GM23338 (cell line): ENCODE measurements at places on chromosomes 2 and 18.

DNA sequence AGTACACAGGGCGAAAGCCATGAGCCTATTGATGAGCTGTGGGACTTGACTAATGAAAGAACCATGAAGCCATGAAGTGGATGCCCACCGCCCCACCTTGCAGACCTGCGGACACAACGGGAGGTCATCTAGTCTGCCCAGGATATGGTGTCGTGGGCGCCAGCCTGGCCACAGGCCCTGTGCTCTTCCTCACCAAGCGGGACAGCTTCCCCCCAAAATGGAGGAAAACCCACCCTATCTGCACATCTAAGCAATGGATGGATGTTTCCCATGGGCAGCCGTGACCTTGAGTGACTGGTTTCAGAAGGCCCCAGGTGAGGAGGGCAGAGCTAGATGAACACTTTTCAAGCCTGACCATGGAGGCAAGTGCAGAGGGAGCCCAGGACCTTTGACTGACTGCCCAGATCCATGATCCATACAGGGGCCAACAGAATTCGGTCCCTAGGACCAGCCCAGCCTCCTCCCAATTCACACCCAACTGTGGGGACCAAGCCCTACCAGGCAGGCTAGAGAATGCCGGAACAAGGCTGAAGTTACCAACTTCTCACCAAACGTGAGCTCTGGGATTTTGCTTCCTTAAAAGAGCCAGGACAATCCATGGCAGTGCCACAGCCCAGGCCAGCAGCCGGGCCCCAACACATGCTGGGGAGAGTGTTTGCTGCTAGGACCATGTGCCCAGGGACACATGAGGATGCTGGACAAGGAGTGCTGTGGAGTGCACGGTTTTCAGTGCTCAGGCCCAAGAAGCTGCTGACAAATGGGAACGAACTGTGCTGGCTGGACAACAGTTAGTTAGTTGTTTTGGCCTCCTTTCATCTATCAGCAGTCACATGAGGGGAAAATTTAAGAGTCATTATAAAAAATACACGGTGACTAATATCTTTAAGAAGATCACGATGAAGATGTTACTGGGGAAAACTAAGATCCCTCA, 249.4 kb downstream of the HDAC4 start:
- no peaks in the 10 kb centered on the region for H3K27me3 ChIP-seq
- no peak overlapping the region for H3K4me3 ChIP-seq
- DNase-seq: no peak

- no peak for DNase-seq
- H3K27me3 ChIP-seq: no peaks in the 10 kb centered on the region
- peaks cover 4% of the 10 kb centered on the region; the same call in 1 of the 2 replicates for H3K4me1 ChIP-seq
- no peak overlapping the region for H3K27ac ChIP-seq
Observed at GRCh38 chr2:78890935-78891334, 134.6 kb upstream of the REG3G start.

DNA sequence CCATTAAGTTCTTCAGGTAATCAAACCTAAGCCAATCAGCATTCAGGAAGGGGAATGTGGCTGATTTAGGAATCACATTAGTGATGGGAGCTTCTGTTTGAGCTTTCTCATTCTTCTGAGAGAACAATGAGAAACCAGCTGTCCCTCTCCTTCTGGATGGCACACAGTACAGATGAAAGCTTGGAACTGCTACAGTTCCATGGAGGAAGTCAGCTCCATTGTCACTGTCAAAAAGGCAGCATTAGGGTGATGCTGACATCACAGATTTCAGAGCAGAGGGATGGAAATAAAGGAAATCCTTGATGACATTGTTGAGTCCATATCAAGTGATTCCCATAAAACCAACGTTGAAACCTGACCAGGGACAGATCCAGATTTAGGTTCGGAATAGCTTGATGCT, 36.1 kb upstream of the ACYP2 start:
- no peaks in the 10 kb centered on the region for H3K36me3 ChIP-seq
- H3K27ac ChIP-seq: no peak overlapping the region
- no peak overlapping the region for H3K4me3 ChIP-seq
- no peak for DNase-seq
- no peaks in the 10 kb centered on the region for H3K4me1 ChIP-seq
- H3K27me3 ChIP-seq: no peaks in the 10 kb centered on the region

GRCh38 chr2:201450954-201451291, 335 bp downstream of the TRAK2 start:
- peak; percentile 34 for DNase-seq
- no peaks in the 10 kb centered on the region for H3K27me3 ChIP-seq
- peaks cover 5% of the 10 kb centered on the region; the same call in 1 of the 2 replicates for H3K4me1 ChIP-seq

DNA sequence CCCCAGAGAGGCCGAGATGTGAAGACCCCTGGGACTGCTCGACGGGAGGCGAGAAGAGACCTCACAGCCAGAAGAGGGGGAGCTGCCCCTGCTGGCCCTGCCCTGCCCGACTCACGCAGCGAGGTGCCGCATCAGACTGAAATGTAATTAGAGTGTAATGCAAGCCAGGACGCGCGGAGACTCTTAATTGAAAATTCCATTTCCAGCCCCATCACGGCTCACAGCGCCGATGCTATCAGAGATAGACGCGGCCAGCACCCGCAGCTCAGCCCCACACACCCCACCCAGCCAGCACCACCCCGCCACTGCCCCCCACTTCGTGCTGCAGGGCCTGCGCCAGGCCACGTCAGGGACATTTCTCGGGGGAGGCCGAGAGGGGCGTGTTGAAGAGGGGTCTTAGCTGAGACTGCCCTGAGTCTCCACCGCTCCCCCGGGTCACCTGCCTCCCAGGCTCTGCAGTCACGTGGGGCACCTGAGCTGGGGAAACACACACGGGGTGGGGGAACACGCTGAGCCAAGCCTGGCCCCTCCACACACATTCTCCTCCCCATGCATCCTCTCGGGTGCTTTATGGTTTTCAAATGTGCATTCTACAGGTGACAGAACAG, 78.1 kb downstream of the TEX51 start:
- H3K36me3 ChIP-seq: no peaks in the 10 kb centered on the region
- H3K27ac ChIP-seq: no peak overlapping the region
- no peaks in the 10 kb centered on the region for H3K4me1 ChIP-seq

GRCh38 chr2:112834396-112835037, 2.1 kb downstream of the IL1B start:
- no peaks in the 10 kb centered on the region for H3K36me3 ChIP-seq
- H3K27me3 ChIP-seq: no peaks in the 10 kb centered on the region
- no peak for DNase-seq

GRCh38 chr2:239130041-239130440, 270.8 kb downstream of the HDAC4 start:
- no peaks in the 10 kb centered on the region for H3K4me1 ChIP-seq
- H3K27me3 ChIP-seq: no peaks in the 10 kb centered on the region
- DNase-seq: no peak
- no peak overlapping the region for H3K4me3 ChIP-seq
- H3K36me3 ChIP-seq: peaks cover 3% of the 10 kb centered on the region; the same call in 1 of the 2 replicates
- H3K27ac ChIP-seq: no peak overlapping the region

DNA sequence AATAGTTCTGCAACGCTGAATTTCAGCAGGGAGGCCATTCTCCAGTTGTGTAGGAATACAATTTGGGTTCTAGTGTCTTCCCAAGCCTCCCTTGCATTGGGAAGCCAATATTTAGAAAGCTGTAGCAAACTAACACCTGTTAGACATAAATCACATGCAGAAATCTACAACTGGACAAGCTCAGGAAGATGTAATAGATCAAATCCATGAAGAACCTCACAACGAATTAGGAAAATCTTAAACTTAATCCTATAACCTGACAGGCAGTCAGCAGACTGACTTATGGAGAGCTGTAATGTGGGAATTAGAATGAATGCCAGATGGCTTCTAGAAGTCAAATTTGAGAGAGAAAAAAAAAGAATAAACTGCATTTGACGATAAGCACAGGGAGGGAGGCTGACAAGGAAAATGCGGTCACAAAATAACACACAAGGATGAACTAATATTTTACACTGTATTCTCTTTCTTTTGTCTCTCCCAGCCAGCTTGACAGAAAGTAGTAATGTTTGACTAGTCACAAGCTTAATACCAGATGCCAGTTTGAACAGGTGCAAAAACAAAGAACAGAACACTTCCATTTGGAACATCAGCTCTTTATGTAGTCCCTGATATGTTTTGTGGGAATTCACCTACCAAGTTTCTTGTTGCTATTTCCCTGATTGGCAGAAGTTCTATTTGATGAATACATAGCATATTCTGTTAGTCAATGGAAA, 50.8 kb upstream of the FANCL start:
- no peaks in the 10 kb centered on the region for H3K36me3 ChIP-seq
- H3K27me3 ChIP-seq: no peaks in the 10 kb centered on the region
- no peak overlapping the region for H3K27ac ChIP-seq
- H3K4me1 ChIP-seq: 0 out of 2 replicates have a peak, but pooled peaks cover 4% of the 10 kb centered on the region
- H3K4me3 ChIP-seq: no peak overlapping the region

DNA sequence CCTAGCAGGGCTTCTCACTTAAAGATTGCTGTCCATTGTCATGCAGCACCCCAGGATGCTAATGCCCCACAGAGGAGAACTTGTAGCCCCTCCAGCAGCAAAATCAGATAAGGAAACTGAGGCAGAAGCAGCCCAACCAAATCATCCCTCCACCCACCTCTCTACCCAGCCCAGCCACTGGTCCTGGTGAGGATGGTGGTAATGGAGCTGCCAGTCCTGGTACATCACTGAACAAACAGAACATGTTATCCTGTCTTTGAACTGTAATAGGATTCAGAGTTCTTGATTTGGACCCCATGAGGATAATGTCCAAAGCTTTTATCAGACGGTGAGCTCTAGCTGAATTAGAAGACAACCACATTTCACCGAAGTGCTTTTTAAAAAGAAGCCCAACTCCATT, 113.2 kb downstream of the MRO start:
- H3K4me3 ChIP-seq: no peak overlapping the region
- no peaks in the 10 kb centered on the region for H3K27me3 ChIP-seq
- H3K4me1 ChIP-seq: peaks cover 14% of the 10 kb centered on the region
- no peak overlapping the region for H3K27ac ChIP-seq

- no peak overlapping the region for H3K4me3 ChIP-seq
- no peak for DNase-seq
- no peaks in the 10 kb centered on the region for H3K27me3 ChIP-seq
- H3K27ac ChIP-seq: no peak overlapping the region
Observed at GRCh38 chr2:41973871-41974270, 74.0 kb upstream of the PKDCC start.

- no peak overlapping the region for H3K4me3 ChIP-seq
- H3K4me1 ChIP-seq: peaks cover 19% of the 10 kb centered on the region
- no peak for DNase-seq
- H3K27me3 ChIP-seq: no peaks in the 10 kb centered on the region
Observed at GRCh38 chr2:201218780-201219179, 35.8 kb downstream of the CASP10 start.

- no peaks in the 10 kb centered on the region for H3K27me3 ChIP-seq
- no peak for DNase-seq
- no peaks in the 10 kb centered on the region; the same call in 1 of the 2 replicates for H3K4me1 ChIP-seq
Observed at GRCh38 chr2:31711737-31712136, 131.0 kb upstream of the SRD5A2 start.

DNA sequence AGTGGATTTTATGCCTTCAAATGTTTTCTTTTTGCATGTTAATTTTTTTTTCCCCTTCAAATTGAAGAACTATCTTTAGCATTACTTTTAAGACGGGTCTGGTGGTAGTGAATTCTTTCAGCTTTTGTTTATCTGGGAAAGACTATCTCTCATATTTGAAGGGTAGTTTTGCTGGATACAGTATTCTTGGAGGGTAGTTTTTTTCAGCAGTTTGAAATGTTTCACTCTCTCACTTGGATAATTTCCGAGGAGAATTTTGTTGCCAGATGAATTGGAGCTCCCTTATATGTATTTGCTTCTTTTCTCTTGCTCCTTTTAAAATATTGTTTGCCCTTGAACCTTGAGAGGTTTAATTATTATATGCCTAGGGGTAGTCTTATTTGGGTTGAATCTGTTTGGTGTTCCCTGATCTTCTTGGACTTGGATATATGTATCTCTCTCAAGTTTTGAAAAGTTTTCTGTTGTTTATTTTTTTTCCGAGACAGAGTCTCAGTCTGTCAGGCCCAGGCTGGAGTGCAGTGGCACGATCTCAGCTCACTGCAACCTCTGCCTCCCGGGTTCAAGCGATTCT, 15.5 kb downstream of the TTLL4 start:
- H3K27ac ChIP-seq: no peak overlapping the region
- H3K4me3 ChIP-seq: no peak overlapping the region
- DNase-seq: no peak
- H3K4me1 ChIP-seq: peaks cover 13% of the 10 kb centered on the region
- H3K27me3 ChIP-seq: no peaks in the 10 kb centered on the region

GRCh38 chr2:218567797-218568189, 358 bp downstream of the USP37 start:
- peaks cover 21% of the 10 kb centered on the region for H3K4me1 ChIP-seq
- no peaks in the 10 kb centered on the region for H3K27me3 ChIP-seq
- peak overlapping the region; percentile 92 for H3K27ac ChIP-seq
- peak overlapping the region; percentile 76 for H3K4me3 ChIP-seq

DNA sequence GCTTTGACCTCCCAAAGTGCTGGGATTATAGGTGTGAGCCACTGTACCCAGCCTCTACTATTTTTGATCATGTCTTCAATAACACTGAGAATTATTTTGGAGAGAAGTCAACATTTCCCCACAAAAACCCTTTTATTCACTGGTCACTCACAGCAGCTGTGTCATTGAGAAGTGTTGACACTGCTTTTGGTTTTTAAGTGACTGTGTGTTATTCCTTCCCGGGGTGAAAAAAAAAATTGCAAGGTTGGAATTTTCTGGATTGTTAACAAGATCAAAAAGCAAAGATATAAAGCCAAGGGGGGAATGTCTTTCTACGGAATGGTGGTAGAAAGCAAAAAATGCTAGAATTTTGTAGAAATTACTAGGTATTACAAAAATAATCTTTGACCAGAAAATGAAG, 61.5 kb downstream of the TANC1 start:
- H3K27me3 ChIP-seq: no peaks in the 10 kb centered on the region
- no peak overlapping the region for H3K4me3 ChIP-seq
- H3K4me1 ChIP-seq: peaks cover 17% of the 10 kb centered on the region
- no peak for DNase-seq
- H3K27ac ChIP-seq: no peak overlapping the region

- DNase-seq: no peak
- no peaks in the 10 kb centered on the region for H3K36me3 ChIP-seq
- no peaks in the 10 kb centered on the region for H3K4me1 ChIP-seq
- no peak overlapping the region for H3K27ac ChIP-seq
Observed at GRCh38 chr2:222842491-222843174, 18.2 kb upstream of the ACSL3 start.

DNA sequence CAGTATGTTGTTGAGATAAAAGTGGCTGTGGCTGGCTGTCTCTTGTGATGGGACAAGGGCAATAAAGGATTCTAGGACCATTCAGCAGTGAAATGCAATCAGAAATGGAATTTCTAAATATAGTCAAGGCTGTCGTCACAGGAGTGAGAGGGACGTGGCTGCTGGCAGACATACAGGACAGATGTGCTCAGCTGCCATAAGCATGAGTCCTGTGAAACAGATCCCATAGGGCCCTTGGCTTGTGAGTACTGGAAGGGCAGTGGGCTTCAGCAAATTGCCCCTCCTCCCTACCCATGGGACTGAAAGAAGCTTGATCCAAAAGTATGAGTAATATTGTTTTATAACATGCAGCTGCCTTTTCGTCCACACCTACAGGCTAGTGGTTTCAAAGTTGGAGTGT, 4.2 kb upstream of the CNNM3 start:
- no peaks in the 10 kb centered on the region for H3K36me3 ChIP-seq
- no peak overlapping the region for H3K4me3 ChIP-seq
- H3K4me1 ChIP-seq: peaks cover 5% of the 10 kb centered on the region
- no peak overlapping the region for H3K27ac ChIP-seq
- no peak for DNase-seq
- no peaks in the 10 kb centered on the region for H3K27me3 ChIP-seq

- no peaks in the 10 kb centered on the region for H3K27me3 ChIP-seq
- peaks cover 4% of the 10 kb centered on the region; the same call in 1 of the 2 replicates for H3K4me1 ChIP-seq
- no peak for DNase-seq
Observed at GRCh38 chr2:168561991-168562390, 105.9 kb downstream of the CERS6 start.
